ENCODE measurements at places on chromosomes 5 and 9.
A peak's percentile ranks its signal among the peaks of the same experiment; 100 is the strongest.

GRCh38 chr5:54837981-54838380, 147.4 kb downstream of the ESM1 start:
- DNase-seq, result no peak

- no peak for DNase-seq
These were observed 138.2 kb downstream of the TLE4 start for GRCh38 chr9:79709743-79710674.

GRCh38 chr5:174223355-174223754, 177.8 kb downstream of the NSG2 start:
- DNase-seq, result peak; percentile 81

GRCh38 chr5:80654054-80654390, 430 bp upstream of the MSH3 start:
- DNase-seq, result peak; percentile 46

GRCh38 chr9:113219186-113219936, 1.7 kb downstream of the FKBP15 start:
- no peak for DNase-seq

DNA sequence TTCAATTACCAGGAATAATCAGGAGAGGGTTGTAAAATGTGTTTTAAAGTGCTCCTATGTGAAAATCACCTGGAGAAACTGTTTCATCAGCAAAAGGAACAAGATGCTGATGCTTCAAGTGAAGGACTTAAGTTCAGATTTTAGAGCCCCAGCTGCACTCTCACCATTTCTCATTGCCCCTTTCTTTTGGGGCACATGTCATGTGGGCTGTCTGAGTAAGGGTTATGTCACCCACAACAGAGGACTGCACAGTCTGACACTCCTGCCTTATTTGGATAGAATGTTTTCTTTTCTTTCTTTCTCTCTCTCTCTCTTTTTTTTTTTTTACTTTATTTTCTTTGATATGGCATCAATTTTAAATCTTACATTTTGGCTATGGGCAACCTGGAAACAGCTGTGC, 204.1 kb upstream of the EFNA5 start:
- DNase-seq, result no peak

DNA sequence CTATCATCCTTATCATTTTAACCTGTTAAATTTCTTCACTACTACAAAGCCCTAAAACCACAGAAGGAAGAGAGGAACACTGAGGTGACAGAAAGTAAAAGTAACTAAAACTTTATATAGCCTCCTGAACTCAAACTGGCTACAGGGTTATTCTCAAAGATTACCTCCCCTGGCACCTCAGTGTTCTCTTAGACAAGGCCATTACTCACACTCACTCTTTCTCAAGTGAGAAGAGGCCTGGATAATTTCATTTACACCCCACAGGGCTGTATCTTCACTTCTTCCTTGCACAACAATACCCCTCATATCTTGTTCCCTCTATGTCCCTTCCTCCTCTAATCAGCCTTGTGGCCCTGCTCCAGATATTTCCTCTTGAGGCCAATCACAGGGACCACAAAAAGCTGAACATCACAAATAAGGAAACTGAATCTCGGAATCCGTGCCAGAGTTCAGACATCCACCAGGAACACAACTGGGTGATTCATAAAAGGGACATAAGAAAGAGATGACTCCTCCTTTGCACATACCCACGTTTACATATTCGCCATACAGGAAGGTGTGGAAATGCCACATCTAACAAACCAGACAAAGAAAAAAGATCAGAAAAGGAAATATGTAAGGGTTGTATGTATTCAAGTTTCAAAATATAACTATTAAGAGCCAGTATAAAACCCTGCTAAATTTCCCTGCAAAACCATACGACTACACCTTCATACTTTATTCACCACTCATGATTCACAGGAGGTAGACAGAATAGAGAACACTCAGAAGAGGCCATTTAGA, 1.7 kb upstream of the KLHL3 start:
- no peak for DNase-seq

DNA sequence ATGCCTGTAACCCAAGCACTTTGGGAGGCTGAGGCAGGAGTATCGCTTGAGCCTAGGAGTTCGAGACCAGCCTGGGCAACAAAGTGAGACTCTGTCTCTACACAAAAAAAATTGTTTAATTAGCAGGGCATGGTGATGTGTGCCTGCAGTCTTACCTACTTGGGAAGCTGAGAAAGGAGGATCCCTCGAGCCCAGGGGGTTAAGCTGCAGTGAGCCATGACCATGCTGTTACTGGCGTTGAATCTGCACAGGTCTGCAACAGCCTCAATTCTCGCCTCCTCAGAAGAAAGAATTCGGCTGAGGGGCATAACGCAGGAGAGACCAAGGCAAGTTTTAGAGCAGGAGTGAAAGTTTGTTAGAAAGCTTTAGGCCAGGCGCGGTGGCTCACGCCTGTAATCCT, 18.0 kb downstream of the CCT5 start:
- no peak for DNase-seq

DNA sequence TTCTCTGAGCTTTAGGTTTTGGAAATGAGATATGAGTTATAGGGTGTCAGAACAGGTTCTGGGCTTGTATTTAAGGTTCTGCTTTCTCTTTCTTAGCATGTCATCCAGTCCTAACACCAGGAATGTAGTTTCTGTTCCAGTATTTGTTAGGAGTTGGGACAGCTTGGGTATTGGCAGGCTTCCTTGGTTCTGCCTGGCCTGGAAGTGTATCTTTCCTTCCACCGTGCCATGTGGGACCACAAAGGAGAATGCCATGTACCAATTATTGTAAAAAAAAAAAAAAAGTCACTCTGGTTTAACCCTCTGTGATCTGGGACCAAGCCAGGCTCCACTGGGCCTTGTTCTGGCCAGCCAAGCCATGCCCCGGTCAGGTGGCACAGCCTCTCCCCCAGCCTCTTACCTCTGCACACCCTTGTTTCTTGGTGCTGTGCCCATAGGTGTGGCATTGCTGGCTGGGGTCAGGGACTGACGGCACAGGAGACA, 47.8 kb downstream of the ARHGAP26 start:
- DNase-seq, result no peak

DNA sequence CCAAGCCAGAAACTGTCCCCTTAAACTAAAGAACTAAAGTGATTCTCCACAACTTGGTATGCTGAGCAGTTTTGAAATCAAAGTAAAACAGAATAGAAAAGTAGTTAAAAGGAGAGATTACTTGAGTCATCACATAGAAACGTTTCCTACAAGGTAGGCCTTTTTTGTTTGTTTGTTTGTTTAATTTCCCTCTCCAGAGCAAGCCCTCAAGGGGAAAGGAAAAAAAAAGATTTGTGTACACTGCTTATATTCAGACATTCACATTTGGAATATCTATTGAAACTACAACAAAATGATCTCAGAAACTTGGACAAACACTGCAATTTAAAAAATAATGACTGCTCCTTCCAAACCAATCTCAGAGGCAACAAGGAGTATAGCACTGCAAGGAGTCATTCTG, 304.7 kb upstream of the NREP start:
- DNase-seq, result no peak

GRCh38 chr9:96058218-96058617, 182.7 kb downstream of the ERCC6L2 start:
- no peak for DNase-seq

DNA sequence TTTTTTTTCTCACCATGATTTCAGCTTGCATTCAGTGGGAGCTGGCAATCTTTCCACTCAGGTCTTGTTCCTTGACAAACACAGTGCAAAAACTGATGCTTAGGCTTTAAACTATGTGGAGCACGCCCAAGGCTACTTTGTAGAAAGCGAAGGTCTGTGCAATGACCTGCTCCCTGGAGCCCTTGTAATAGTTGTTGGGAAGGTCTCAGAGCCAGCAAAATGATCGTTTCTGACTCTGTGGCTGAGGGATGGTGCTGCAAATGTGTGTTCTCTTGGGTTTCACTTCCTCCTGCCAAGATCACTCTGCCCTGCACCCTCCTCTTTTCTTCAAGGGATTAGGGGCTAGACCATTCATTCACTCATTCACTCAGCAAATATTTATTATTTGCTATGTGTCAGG, 249.7 kb upstream of the MAP3K1 start:
- DNase-seq, result no peak

- DNase-seq, result no peak
These were observed 340.0 kb upstream of the PIK3R1 start for GRCh38 chr5:67875601-67876000.

- no peak for DNase-seq
These were observed 102.1 kb downstream of the TMEM174 start for GRCh38 chr5:73274881-73275663.

DNA sequence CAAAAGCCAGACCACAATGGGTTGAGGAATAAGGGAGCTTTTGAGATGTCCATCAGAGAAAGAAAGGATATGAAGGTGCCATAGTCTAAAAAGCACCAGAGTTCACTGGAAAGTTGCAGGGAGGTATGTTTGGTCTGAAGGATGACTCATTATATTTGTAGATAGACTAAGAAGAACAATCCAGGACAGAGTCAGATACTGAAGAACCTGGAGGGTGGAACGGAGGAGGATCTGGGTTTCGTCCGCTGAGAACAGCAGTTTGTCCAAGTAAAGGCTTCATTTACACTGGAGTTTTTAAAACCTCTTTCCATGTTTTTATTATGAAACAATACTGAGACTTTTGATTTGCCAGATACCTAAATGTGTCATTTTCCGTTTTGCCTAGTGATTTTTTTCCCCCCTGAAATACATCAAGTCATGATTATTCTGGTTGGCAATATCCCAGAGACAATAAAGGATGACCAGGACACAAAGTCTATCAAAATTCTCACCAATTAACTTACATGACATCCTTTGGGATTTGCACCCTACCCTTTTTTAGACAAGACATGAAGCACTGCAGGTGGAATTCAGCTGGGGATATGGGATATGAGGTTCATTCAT, 219.9 kb downstream of the MLLT3 start:
- no peak for DNase-seq

DNA sequence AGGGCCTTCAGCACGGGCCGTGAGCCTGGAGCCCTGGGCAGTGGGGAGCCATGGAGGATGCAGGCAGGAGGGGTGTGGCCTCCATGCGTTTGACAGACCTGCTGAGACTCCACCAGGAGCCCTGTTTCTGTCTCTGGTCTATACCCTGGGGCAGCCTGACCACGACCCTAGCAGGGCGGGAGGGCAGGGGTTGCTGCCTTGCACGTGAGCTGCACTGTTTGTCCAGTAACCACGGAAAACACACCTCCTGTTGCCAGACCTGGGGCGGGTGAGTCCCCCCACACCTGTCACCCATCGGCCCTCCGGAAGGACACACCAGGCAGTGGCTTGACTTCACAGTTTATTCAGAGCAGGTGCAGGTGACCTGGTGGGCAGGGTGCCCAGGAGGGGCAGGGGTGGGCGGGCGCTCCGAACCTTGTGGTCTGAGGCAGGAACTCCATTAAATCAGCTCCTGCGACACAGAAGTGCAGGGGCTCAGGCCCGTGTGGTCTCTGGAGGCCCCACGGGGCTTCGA, 3.9 kb downstream of the LCN8 start:
- no peak for DNase-seq

DNA sequence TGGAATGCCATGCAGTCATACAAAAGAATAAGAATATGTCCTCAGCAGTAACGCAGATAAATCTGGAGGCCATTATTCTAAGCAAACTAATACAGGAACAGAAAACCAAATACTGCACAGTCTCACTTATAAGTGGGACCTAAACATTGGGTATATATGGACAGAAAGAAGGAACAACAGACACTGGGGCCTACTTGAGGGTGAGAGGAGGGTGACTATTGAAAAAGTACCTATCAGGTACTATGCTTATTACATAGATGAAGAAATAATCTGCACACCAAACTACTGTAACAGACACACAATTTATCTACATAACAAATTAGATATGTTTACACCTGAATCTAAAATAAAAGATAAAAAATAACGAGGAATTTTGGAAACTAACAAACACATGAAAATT, 38.8 kb downstream of the MEIKIN start:
- DNase-seq, result no peak

DNA sequence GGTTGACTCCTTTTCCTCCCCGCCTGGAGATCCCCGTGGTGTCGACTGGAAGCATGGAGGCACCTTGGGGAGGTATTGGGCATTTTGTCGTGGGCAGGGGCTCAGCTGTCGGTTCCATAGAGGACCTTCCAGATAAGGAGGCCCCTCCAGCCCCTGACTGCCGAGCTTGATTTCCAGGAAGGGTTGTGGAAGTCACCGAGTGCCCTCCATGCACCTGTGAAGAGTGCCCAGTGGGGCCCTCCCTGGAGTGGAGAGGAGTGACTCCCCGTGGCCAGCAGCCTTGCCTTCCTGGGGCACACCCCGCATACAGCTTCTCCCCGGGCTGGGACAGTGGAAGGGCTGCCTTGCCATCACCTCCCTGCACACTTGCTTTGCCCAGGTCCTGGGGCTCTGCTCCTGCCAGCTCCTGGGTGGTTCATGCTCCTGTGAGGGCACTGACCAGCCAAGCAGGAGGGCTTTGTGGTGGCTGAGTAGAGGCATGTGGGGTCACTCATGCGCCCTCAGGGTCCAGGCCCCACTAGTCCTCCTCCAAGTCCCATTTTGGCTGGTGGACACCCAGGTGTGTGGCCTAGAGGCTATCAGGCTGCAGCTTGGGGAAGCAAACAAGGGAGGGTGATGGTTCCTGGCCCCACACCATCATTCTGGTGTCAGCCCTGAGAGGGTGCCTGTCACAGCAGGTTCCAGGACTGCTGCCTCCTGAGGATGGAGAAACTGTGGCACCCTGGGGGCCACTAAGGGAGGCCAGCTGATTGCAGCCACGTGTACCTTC, 133.0 kb downstream of the WNK2 start:
- DNase-seq, result no peak

GRCh38 chr5:218457-219291, 554 bp downstream of the SDHA start:
- peak; percentile 32 for DNase-seq

DNA sequence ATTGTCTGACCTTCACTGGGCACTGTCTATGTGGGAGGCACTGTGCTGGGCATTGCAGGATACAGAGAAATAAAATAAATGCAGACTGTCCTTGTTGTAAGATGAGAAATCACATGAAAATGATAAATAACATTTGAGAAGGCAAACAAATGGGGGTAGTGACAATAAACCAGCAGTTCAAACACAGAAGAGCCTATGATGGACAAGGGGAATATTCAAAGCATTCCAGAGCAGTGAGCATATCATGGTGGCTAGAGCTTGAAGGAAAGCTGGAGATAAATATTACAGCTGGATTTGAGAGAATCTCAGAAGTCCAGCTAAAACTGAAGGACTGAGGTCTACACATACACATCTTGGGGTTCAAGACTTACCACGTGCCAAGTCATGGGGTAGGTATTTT, 209.9 kb downstream of the ASTN2 start:
- no peak for DNase-seq

DNA sequence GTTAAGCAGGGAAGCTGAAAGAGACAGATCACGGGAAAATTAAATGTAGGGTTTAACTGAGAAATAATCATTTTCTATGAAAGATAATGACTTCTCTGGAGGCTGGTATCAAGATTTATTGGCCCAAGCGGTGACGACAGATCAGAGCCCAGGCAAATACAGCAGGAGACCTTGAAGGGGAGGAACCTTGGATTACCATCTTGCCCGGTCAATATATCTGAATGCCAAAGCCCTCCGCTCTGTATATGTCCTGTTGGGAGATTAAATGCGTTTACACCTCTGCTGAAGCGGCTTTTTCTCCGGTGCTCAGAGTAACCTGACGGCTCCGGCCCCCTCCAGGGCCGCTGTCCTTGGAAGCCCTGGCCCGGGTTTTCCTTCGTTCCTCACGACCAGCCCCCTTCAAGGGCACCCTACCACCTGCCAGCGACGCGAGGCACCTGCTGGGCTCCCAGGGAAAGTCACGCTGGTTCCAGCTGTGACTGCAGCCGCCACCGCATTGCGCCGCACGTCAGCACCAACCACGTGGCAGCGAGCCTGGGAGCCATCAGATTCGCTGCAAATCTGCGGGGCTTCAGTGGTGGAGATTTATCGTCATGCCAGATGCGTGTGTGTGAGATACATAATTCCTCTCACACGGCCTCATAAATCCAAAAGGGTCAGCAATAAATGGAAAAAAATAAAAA, 4.4 kb upstream of the QSOX2 start:
- peak; percentile 43 for DNase-seq

Data from SK-N-DZ (cell line).